SK-N-SH treated with all-trans-retinoic acid at 6 μM for 48 hours (cell line): ENCODE measurements at places on chromosomes 1 and 21.

DNA sequence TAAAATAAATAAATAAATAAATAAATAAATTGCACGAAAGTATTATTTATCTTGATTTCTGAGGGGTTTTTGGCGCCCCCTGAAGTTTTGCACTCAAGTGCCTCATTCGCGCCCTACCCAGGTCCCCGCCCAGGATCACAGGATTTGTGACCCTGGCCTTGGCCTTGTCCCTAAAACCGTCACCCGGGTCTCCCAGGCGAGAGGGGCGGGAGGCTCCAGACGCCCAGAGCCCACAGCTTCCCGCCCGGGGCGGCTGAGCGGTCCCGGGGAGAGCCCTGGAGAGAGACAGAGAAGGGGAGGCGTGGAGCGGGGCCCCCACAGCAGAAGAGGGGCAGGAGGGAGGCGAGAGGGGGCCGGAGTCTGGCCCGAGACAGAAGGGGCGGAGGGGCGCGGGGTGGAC, 91.8 kb upstream of the CASZ1 start:
- ATAC-seq, result no peak

DNA sequence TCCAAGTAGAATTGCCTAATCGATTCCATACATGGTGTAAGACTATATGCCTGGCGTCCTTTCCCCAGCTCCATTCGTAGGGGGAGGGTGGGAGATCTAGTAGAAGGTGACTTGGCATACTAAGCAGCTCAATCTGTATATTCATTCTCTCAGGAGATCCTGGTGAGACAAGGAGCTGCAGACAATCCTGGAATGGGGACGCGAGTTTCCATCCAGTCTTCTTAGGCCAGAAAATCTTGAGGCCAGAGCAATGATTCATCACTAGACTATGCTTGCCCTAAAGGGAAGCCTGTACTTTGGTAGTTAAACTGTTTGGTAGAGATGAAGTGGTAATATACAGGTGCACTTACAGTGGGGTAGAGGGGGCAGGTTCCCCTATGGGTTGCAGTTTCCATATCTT, 468.7 kb downstream of the ADGRL2 start:
- peak; percentile 71 for ATAC-seq

DNA sequence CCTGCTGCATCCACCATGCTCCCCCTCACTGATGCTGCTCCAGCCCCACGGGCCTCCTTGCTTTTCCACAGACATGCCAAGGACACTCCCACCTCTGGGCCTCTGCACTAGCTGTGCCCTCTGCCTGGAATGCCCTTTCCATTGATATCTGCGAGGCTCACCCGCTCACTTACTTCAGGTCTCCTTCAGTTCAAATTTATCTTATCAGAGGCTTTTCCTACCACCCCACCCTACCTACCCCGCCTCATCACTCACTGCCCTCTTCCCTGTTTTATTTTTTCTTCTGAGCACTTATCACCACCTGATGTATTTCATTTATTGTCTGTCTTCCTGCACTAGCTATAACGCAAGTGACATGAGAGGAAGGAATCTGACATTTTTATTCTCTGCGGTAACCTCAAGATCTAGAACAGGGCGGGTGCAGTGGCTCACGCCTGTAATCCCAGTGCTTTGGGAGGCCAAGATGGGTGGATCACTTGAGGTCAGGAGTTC, 7.0 kb downstream of the HSPG2 start:
- no peak for ATAC-seq

DNA sequence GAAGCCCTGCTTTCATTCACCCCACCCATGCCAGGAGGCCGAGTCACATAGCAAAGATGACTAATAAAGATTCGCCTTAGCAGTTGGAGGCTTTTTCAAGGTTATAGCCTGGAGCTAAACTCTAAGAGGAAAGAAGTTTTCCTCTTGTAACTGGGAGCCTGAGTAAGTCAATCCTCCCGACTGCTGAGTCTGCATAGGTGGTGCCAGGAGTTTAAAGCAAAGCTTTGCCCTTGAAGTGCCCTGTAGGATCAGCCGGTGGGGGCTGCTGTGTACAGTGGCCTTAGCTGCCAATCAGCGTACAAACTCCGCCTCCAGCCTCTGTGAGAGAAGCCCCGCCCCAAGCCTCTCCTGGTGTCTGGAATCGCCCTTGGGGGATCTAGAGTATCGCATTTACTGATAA, 147.5 kb upstream of the SPATA6 start:
- ATAC-seq, result peak; percentile 63

DNA sequence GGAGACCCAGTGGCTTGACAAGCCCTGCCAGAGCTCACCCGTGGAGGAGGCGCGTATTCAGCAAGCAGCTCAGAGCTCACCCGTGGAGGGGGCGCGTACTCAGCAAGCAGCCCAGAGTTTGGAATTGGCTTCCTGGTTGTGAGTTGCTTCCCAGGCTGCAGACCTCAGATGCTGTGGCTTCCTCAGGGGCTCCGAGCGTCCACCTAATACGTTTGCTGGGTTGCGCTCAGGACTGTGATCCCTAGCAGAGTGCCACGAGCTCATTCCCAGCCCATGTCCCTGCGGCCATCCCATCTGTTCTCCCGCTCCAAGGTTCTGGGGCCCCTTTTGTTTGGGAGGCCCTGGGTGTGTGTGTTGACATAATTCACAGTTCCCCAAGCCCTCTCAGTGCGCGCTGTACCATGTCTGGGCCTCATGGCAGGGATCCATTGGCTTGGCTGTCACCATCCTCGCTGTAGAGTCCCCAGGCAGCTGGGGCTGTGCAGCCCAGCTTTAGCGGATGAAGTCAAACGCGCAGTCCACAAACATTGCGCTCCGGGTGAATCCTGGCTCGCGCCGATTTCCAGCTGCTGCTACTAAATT, 3.6 kb downstream of the AJAP1 start:
- no peak for ATAC-seq

DNA sequence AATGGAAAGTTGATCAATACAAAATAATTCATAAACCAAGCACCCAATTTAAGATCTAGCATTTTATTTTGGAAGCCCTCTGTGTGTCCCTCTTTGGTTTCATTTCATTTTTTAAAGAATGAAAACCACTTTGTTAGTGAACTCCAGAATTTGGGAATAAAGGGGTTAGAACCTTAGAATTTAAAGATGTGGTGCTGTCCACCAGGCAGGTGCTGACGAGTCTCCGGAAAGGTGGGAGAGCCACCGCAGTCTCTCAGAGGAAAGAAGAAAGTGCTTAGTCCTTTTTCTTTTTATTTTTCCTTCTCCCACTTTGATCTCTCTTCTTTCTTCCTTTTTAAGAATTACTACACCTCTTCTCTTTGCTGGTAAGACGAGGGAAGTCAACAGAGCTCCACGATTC, 20.5 kb upstream of the HIVEP3 start:
- no peak for ATAC-seq

GRCh38 chr1:200437556-200438203, 27.8 kb upstream of the ZNF281 start:
- peak; percentile 67 for ATAC-seq

DNA sequence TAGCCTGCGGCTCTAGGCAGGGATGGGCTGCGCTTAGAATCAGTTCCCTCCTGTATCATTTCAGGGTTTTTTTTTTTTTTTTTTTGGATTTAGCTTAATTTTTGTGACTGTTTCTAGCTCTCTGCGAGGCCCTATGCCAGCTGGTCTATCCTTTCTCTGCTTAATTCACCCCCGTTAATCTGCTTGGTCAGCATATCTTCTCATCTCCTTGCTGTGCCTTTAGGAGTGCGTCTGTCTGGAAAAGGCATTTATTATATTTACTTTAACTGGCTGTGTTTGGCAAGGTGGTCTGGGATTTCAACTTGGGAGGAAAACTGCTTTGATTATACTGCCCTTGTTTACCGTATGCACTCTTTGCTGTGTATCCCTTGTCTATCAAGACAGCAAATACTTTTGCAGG, 184.8 kb upstream of the KIAA0040 start:
- ATAC-seq, result no peak

GRCh38 chr1:154384650-154385489, 20.3 kb upstream of the IL6R start:
- no peak for ATAC-seq

GRCh38 chr1:34113887-34114286, 51.1 kb downstream of the CSMD2 start:
- ATAC-seq, result no peak

GRCh38 chr1:88888750-88889149, 2.6 kb downstream of the GTF2B start:
- ATAC-seq, result no peak

GRCh38 chr1:199851439-199852140, 175.9 kb upstream of the NR5A2 start:
- no peak for ATAC-seq

DNA sequence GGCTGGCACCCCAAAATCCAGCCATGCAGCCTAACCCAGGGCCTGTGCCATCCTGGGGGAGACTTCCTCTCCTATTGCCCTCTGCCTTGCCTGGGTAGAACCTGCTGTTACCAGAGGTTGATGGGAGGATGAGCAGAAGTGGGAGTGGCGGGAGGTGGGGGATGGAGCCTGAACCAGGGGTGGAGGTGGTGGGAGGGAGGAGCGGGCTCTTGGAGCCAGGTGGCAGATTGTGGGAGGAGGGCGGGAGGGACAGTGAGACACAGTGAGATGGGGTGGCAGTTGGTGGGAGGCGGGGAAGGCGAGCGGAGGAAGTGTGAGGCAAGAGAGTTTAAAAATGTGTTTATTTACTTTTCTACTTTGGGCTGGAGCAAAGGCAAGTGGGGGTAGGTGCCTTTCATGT, 87.3 kb downstream of the KCNJ6 start:
- ATAC-seq, result no peak

DNA sequence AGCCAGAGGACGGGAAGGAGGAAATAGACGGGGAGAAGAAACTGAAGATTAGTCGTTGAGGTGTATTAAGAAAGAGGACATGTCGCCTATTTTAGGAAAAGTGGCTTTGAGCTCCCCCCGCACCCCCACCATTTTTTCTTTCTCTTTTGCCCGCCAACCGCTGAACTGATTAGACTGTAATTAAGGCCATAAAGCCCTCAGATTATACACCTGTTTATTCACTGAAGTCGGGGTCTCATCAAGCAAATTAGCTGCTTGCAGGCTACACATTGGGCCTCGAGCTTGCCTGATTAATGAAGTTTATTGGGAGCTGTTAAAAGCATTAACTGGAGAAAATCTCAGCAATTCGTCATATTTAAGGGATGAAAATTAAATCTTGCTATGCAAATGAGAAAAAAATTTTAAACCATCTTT, 119.4 kb upstream of the RRP15 start:
- no peak; the same call in 1 of the 3 replicates for ATAC-seq

- peak; percentile 82 for ATAC-seq
These were observed 19.6 kb downstream of the CDC42BPA start for GRCh38 chr1:227298512-227299240.

DNA sequence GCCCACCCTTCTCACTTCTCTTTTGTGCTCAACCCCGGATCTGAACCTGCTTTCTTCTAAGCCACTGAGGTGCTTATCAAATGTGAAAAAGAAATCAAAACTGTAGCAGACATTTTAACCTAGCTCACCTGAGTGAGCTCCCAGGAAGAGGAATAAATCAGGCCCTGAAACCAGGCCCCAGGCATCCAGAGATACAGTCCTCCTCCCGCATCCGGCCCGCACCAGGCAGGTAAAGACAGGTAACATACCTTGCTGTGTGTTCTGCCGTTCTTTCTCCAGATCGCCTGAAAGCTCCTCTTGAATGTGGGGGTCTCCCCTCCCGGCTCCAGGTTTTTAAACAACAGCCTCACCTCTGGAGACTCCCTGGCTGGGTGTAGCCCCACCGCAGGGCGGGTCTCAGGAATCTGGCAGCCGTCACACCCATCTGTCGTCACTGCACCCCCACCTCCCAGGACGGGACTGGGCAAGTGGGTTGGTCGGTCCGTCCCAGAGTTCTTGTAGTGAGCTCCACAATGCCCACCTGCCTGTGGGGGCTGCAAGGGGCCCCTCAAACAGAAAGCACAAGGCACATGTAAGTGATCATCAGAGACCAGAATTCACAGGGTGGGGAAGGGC, at the start of gene LAMB3:
TSS of gene LAMB3 (minus strand) at position 305 of the 615 bp plus-strand sequence. CDS start 1,481 bp downstream, outside the sequence.
- ATAC-seq, result no peak

DNA sequence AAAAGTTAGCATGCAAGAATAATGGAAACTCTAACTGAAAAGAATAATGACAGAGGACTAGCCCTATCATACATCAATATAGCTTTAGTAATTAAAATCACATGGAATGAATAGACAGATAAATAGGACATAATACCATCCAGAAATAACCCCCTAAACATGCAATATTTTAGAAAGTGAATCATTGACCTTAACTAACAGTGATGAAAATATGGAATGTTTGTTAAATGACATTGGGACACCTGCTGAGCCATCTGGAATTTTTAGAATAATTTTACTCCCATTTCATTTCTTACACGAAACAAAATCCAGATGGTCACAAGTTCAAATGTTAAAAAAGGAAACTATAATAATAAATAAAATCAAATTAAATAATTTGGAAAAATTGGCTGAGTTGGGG, 53.1 kb upstream of the FMO3 start:
- ATAC-seq, result no peak

GRCh38 chr1:109214695-109215623, 1.2 kb downstream of the SARS1 start:
- ATAC-seq, result peak; percentile 58

GRCh38 chr1:25137106-25137505, 95.2 kb downstream of the SYF2 start:
- no peak for ATAC-seq

- no peak for ATAC-seq
These were observed 47.0 kb upstream of the KDM4A start for GRCh38 chr1:43602990-43603389.

- ATAC-seq, result no peak
These were observed 188.5 kb downstream of the TGFBR3 start for GRCh38 chr1:91697416-91697815.

GRCh38 chr1:10648689-10649516, 147.5 kb downstream of the CASZ1 start:
- no peak for ATAC-seq

GRCh38 chr21:32001390-32001789, 128.6 kb downstream of the HUNK start:
- no peak for ATAC-seq

- ATAC-seq, result no peak
These were observed 15.9 kb upstream of the RAB4A start for GRCh38 chr1:229254910-229255541.

DNA sequence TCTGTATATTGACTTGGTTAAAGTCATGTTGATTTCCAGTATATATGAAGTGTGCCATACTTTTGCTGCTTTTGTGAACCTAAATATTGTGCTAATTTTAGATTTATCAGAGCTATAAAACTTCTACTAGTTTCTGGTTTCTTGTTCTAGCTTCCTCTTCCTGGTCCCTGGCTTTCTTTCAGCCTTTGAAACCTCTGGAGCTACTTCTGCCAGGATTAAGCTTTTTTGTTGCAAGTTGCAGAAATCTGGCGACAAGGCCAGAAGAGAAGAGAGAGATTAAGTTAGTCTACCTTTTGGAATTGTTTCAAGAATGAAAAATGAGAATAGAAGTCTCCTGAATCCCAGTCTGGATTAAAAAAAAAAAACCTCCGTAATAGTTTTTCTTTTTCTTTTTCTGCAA, 13.5 kb downstream of the RNF2 start:
- ATAC-seq, result no peak

GRCh38 chr1:28039341-28039740, 49.1 kb downstream of the EYA3 start:
- ATAC-seq, result no peak

GRCh38 chr1:94926915-94927404, at the start of gene CNN3:
TSS of gene CNN3 (minus strand) at chr1:94927110. CDS start at chr1:94926894, 216 bp downstream.
- peak; percentile 92 for ATAC-seq

GRCh38 chr21:35136586-35137219, 87.6 kb upstream of the RUNX1 start:
- peak; percentile 89 for ATAC-seq

GRCh38 chr1:95701450-95702173, 467.6 kb downstream of the RWDD3 start:
- ATAC-seq, result no peak
